ENCODE measurements at places on chromosomes 12 and 14. TPM values are rescaled to one million over a fixed set of nuclear protein-coding genes. Genes with fewer than 3 reads are reported as not detected.

DBX2 gene
- total RNA-seq, result not detected

GALNT9 gene
- 1.6 TPM for total RNA-seq

PRB2 gene
- not detected for total RNA-seq

CFAP54 gene
- total RNA-seq, result 0.75 TPM

- H3K27me3 ChIP-seq, result no peaks in the 10 kb centered on the region
- H3K36me3 ChIP-seq, result no peaks in the 10 kb centered on the region
- no peak overlapping the region for H3K27ac ChIP-seq
- peaks cover 4% of the 10 kb centered on the region for H3K4me1 ChIP-seq
- DNase-seq, result no peak
Measured at GRCh38 chr14:71380271-71380670, 473.0 kb downstream of the PCNX1 start.

- DNase-seq, result no peak
- H3K4me1 ChIP-seq, result no peaks in the 10 kb centered on the region
- no peaks in the 10 kb centered on the region for H3K36me3 ChIP-seq
- no peak overlapping the region for H3K27ac ChIP-seq
- H3K4me3 ChIP-seq, result no peak overlapping the region
Measured at GRCh38 chr12:83823386-83824045, 1089.1 kb downstream of the SLC6A15 start.

- no peaks in the 10 kb centered on the region for H3K36me3 ChIP-seq
- H3K4me1 ChIP-seq, result peaks cover 12% of the 10 kb centered on the region
- H3K27me3 ChIP-seq, result no peaks in the 10 kb centered on the region
- H3K27ac ChIP-seq, result peak within 1 kb of the TSS; percentile 85
Measured at GRCh38 chr12:79690638-79691510, at the start of gene PAWR. TSS of gene PAWR (minus strand) at chr12:79690964. CDS start at chr12:79690244, 720 bp downstream.

- no peaks in the 10 kb centered on the region for H3K27me3 ChIP-seq
- peaks cover 22% of the 10 kb centered on the region for H3K4me1 ChIP-seq
- peak; percentile 80 for DNase-seq
- H3K27ac ChIP-seq, result peak overlapping the region; percentile 98
Measured at GRCh38 chr14:49768301-49769121, 558 bp downstream of the KLHDC2 start.

GRCh38 chr12:70645494-70646317 is 8.5 kb upstream of the PTPRB start:
- H3K27me3 ChIP-seq, result no peaks in the 10 kb centered on the region
- peaks cover 17% of the 10 kb centered on the region for H3K4me1 ChIP-seq
- no peak overlapping the region for H3K4me3 ChIP-seq
- DNase-seq, result no peak

DNA sequence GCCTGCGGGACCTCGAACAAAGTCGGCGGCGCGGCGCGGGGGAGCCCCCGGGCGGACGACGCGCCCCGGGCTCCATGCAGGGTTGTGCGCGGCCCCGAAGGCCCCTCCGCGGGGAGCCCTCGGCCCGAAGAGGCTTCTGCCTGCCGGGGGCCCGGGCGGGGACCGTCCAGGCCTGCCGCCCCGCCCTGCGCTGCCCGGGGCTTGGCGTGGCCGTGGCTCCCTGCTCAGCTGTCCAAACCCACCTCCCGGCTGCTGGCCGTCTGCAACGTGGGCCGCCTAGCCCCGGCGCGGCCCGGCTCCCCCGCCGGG is 670 bp downstream of the DYRK2 start:
- H3K4me1 ChIP-seq, result peaks cover 22% of the 10 kb centered on the region
- H3K27me3 ChIP-seq, result no peaks in the 10 kb centered on the region
- no peak for DNase-seq
- H3K36me3 ChIP-seq, result no peaks in the 10 kb centered on the region
- H3K27ac ChIP-seq, result peak overlapping the region; percentile 92

DNA sequence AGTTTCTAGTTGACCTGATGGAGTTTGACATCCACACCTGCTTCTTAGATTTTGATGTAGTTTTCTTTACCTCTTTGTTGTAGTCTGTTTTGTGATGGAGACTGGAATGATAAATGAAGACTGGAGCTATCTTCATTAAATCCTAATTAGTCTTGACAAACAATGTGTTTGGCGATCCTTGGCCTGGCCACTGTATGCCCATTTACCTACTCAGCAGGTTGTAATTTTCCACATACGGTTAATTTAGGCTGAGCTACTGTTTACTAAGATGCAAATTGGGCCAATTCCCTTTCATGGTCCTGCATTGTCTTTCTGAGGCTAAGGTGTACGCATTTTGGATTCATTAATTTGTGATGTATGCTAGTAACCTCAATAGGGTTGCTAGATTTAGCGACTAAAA is at the start of gene TAS2R7:
TSS of gene TAS2R7 (minus strand) at position 41 of the 400 bp plus-strand sequence. CDS start 57 bp downstream, outside the sequence.
- H3K36me3 ChIP-seq, result no peaks in the 10 kb centered on the region
- H3K27ac ChIP-seq, result no peak within 1 kb of the TSS
- no peak for DNase-seq

GRCh38 chr12:462936-463705 is 3.4 kb downstream of the B4GALNT3 start:
- no peak overlapping the region for H3K27ac ChIP-seq
- peaks cover 6% of the 10 kb centered on the region for H3K4me1 ChIP-seq
- peak; percentile 66 for DNase-seq

- no peaks in the 10 kb centered on the region for H3K36me3 ChIP-seq
Measured at GRCh38 chr12:101707131-101707782, 9.8 kb downstream of the CHPT1 start.

DNA sequence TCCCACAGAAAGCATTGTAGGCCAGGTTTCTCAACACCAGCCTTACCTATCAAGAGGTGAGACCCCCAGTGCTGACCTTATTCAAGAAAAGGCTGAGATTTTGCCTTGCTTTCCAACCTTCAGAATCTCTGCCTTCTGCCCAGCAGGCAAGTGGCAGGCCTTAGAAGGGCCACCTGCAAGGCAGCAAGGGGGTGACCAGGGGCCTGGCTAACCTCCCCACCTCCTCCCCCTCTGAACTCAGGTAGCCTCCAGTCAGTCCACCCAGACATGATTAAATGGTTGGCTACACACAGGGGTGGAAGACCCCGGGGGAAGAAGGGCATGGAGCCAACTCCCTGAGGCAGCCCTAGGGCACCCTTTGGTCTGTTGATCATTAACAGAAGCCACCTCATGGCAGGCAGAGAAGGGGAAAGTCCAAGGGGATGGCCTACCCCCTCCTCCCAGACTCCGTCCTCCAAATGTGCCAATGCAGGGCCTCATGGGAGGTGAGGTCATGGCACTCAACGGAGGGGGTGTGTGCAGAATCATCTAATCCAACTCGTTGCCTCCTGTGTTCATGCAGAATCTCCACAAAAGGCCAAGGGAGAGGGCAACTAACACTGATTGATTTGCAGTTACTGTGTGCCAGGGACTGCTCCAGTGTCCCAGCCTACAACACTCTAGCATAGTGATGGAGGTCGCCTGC is 8.5 kb downstream of the ZFP36L1 start:
- H3K27me3 ChIP-seq, result no peaks in the 10 kb centered on the region
- peak overlapping the region; percentile 55 for H3K27ac ChIP-seq
- peaks cover 21% of the 10 kb centered on the region for H3K36me3 ChIP-seq

- no peaks in the 10 kb centered on the region for H3K36me3 ChIP-seq
- no peak for DNase-seq
- no peaks in the 10 kb centered on the region for H3K27me3 ChIP-seq
- no peak overlapping the region for H3K27ac ChIP-seq
Measured at GRCh38 chr12:16184681-16185080, 92.8 kb downstream of the SLC15A5 start.

DNA sequence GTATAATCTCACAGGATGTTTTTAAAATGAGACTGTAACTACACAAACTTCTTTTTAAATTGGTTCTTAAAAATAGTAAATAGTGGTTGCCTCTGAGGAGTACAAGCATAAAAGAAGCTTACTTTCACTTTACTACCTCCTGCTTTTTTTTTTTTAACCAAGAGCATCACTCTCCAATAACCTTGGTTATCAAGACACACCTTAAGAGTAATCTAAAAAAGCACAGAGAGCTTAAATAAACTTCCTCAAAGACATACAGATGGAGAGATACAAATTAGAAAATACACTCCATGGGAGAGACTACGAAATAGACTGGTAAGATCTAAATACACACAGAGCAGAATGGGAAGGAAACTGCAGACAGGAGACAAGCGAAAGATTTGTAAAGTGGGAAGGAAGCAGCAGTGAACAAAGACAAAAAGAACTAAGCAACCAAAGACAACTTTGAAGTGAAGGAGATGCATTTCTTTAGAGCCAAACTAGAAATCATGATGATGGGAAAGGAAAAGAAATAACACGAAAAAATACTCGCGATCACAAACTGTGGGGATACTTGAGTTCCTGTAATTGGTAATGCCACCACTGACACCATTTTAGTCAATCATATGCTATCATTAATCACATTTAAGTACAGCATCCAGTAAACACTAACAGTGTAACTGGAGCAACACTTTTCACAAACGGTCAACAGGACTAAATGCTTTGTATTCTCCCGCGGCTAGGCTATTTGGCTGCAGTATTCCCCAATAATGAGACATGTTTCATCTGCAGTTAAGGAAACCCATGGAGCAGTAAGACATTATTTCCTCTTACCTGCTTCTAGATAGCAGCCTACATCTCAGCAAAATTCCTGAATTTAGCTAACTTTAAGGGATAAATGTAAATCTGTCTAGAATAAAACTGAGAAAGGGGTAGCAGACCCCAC is 8.2 kb downstream of the SINHCAF start:
- peaks cover 28% of the 10 kb centered on the region for H3K4me1 ChIP-seq
- H3K27ac ChIP-seq, result peak overlapping the region; percentile 21
- no peaks in the 10 kb centered on the region for H3K27me3 ChIP-seq
- DNase-seq, result no peak
- H3K4me3 ChIP-seq, result peak overlapping the region; percentile 41

Measured in upper lobe of right lung (tissue), 1 donor.